ENCODE measurements at places on chromosomes 1 and 21.

- DNase-seq = no peak
Observed at GRCh38 chr1:215156232-215156631, 73.7 kb downstream of the KCNK2 start.

DNA sequence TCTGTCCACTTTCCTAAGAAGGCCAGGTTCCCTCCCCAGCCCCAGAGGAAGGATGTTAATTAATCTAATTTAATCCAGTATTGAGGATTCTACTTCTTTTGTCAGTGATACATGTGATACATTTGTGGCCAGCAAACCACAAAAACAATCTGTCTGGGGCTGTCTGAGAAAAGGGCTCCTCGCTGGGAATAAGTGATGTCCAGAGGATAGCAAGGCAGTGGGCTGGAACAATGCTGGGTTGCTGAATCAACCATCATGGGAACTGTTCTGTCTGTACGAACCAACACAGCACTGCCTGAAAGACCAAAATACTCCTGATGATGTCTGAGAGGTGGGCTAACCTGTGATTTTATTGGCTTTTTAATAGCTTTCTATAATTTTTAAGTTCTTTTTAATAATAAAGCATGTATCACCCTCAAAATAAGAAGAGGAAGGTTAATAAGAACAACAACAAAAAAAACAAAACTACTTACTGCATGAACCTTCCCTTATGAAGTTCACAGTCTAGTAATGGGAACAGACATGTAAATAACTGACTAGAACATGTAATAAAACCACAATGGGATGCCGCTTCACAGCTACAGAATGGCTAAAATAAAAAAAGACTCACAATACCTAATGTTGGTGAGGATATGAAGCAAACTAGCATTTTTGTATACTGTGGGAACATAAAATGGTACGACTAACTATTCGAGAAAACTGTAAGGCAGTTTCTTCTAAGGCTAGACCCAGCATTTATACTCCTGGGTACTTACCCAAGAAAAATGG lies 11.4 kb upstream of the ADAR start:
- DNase-seq = no peak

GRCh38 chr1:160811147-160811546 lies 15.2 kb downstream of the LY9 start:
- DNase-seq = no peak

- no peak for DNase-seq
Observed at GRCh38 chr21:41445465-41445862, 19.4 kb downstream of the MX1 start.

GRCh38 chr1:172928412-172928811 lies 122.3 kb downstream of the TNFSF18 start:
- DNase-seq = no peak

GRCh38 chr1:7015022-7015421 lies 229.8 kb downstream of the CAMTA1 start:
- no peak for DNase-seq

DNA sequence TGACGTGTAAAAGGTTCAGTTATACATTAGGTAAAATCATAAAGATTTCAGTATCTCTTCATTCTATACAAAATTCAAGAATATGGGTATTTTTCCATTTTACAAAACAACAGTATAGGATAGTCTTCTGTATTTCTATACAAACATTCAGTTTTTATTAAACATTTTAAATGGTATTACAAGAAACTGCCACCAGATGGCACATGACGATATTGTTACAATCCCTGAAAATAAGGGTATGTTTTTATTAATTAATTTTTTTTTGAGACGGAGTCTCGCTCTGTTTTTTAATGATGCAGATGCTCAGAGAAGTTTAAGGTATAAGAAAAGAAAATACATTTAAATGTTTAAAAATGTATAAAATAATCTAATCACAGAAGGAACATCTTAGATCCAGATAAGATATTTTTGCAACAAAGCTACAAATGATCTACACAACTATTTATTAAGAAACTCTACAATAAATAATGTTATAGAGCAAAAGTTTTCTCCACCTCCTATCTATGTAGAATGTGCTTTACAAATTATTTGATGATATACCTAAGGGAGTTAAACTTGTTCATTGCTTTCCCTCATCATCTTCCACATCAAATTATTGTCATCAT lies 23.5 kb upstream of the RSBN1 start:
- DNase-seq = no peak

DNA sequence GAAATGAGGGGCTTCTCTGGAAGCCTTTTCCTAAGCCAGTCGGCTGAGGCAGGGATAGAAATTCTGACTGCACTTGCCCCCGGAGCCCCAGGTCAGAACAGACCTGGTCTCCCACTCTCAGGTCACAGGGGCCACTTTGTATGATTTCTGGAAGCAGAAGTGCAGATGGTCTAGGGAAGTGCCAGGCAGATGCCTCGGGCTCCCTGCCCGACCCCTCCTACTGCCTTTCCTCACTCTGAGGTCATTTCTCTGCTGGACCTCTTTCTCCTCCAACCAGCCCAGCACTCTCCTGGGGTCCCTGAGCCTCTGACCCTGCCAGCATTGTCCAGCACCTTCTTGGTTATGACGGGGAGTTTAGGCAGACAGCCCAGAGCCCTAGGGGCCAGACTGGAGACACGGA lies 8.7 kb downstream of the RUNX3 start:
- no peak for DNase-seq

DNA sequence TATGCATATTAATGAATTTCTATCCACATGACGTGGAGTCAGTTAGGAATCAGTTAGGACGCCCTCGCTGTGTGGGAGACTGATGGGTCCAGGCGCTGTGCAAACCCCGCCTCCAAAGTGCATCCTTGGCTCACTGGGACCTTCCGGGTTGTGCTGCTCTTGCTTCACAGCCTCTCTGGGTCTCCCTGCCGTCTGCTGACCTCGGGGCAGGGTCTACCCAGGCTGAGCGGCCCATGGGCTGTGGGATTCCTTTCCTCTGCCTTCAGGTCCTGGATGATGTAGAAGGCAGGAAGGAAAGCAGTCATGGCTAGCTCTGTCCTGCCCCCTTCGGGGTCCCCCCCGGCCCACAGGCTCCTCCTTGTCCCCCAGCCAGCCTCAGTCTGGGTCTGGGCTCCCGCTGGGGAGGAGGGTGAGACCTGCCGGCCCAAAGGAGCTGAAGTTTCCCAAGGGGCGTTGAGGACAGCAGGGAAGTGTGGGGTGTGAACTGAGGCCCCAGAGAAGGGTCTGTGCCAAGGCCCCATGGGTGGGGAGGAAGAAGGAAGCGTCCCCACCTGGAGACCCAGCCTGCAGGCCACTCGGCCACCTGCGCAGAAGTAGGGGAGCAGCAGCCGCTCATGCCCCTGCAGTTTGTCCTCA lies 24.6 kb upstream of the CDK11A start:
- DNase-seq = no peak

DNA sequence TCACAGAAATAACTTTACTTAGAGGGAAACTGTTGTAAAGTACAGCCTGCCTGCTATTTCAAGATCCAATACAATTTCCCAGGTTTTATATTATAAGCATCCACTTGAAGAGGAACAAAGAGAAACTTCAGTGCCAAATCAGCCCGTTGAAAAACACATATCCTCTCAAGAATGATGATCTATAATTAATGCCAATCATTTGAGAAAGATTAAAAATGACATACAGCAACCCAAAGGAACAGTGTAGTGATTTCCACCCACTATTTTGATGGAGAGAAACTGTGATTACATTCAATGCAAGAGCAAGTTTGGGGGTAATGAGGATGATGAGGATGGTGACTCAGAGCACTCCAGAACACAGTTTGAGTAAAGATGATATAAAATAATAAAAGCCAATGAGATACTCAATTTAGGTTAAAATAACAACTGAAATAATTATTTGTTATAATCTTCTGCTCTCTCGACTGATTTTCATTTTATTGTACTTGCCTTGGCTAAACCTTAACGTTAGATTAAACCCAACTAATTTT lies 715.5 kb downstream of the NCAM2 start:
- no peak for DNase-seq

DNA sequence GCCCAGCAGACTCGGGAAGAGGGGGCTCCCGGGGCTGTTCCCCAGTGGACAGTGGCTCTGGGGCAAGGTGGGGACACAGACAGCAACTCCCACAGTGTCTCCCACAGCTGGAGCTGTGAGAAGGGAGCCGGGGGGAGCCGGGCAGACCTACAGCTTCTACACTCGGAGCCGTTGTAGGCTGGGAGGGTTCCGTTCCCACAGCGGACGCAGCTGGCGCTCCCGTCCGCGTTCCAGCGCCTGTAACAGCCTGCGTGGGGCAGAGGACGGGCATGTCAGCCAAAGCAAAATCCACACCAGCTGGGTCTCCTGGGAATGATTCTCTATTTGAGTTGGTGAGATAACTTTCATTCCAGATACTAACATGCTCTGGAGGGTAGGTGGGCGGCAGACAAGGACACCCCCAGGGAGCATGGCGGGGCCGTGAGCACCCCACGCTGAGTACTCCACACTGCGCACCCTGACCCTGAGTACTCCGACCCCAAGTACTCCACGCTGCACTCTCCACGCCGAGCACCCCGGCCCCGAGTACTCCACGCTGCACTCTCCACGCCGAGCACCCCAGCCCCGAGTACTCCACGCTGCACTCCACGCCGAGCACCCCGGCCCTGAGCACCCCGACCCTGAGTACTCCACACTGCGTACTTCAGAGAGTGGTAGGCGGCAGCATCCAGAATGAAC lies 13.4 kb upstream of the RNF223 start:
- DNase-seq = no peak

GRCh38 chr1:8989821-8990220 lies 36.4 kb downstream of the SLC2A7 start:
- no peak for DNase-seq

DNA sequence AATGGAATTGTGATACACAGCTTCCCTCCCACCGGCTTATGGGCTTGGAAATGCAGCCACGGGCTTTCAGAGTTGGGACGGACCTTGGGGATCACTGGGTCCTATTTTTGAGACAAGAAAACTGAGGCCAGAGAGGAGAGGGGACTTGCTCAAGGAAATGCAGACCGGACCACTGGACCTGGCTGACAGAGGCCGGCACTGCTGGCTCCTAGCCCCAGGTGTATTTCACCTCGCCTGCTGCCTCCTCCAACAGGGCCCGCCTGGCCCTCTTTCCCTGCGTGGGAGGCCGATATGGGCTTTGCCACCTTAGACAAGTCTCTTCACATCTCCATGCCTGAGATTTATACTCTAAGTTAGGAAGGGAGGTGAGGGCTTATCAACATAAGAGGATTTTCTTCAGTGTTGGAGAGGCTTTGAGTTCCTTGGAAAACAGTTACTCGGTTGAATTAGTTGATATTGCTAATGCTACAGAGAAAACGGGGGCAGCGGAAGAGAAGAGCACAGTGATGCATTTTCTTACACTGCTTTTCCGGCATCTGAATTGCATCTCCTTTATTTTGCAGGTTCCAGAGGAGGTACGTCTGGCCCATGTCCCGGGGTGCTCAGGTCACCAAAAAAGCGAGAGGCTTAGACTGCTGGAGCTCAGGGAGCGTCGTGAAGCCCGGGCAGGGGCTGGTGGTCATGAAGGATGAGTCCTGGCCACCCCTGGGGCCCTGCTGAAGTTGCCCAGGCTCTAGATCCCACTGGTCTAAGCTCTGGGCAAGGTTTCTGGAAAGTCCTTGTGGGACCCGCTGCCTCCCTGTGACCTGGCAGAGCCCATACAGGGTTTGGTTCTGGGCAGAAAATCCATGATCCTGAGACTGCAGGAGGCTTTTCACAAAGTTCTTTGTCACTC lies 44.7 kb downstream of the CAPN2 start:
- DNase-seq = no peak

DNA sequence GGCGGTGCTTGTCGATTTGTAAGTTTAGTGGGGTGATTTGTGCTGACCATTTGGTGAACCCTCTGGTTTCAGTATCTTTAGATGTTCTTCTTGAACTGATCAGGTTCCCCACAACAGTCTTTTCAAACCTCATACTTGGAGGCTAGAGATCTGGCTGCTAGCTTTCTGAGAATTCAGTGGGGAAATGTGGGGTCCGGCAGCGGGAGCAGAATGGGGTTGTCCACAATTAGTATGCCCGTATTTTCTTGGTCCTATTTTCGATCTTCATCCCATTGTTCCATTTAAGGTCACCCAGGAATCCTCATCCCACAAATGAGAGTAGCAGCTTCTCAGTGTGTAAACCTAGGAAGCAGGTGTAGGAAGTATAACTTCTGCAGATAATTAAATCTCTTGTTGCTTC lies 10.3 kb upstream of the TPTE start:
- no peak for DNase-seq
